ENCODE measurements at places on chromosomes 4 and X.

- peak; percentile 82 for DNase-seq
Measured at GRCh38 chrX:118975831-118976598, 1.6 kb downstream of the LONRF3 start.

GRCh38 chr4:153345012-153345981 lies 809 bp downstream of the MND1 start:
- peak; percentile 27 for DNase-seq

- no peak for DNase-seq
Measured at GRCh38 chrX:72115380-72115779, 16.3 kb downstream of the RTL5 start.

DNA sequence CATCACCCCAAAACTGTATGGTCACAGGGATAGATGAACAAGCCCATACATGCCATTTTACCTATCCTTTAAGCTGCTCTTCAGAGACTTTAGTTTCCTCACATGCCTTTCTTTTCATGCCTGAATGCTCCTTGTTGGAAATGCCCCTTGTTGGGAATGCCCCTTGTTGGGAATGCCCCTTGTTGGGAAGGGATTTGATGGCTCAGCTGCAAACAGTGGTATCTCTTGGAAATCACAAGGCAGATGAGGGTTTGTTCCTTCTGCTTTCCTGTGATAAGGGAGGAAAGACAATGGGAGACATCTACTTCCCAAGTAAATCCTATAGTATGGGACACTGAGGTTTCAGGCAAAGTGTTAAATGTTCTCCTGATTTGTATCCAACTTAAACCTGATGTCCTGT lies 11.5 kb downstream of the CXCL2 start:
- no peak for DNase-seq

- no peak for DNase-seq
Measured at GRCh38 chr4:106046083-106046482, 150.8 kb downstream of the NPNT start.

- no peak for DNase-seq
Measured at GRCh38 chr4:159206427-159206871, 103.6 kb downstream of the RAPGEF2 start.

DNA sequence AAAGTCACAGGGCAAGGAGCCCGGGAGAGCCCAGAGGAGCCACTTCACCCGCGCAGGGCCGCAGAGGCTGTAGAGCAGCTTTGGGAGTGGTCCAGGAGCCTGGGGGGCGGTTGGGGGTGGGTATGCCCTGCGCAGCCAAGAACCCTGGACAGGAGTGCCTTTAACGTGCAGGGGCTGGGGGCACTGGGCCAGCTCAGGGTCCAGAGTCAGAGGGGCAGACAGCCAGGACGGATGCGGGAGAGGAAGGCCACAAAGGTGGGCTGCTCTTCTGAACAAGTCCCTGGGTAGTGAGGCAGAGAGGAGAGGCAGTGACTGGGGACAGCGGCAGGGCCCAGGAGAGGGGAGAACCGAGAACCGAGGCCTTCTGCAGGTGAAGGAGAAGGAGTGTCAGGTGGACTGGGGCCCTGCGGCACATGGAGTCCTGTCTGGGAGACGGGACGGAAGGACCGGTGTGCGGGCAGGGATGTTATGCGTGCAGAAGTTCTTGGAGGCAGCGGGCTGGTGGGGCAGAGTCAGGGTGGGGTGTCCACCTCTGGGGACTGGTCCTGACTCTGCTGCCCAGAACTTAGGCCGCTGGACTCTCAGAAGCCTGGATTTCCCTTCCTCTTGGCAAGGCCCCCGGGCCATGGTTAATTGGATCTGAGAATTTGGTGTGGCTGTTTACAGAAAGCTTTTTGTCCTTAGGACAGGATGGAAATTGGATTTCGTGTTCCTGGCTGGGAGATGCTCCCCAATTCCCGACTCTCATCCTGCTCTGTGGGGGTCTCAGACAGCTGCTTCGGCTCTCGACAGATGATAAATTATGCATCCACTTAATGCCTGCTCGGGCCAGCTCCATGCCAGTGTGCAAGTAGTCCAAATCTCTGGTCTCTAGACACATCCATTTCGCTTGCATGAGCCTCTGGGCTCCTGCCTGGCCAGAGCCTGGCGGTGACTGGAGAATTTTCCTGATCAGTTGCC lies 31.9 kb downstream of the ADRA2C start:
- no peak for DNase-seq

- peak; percentile 36 for DNase-seq
Measured at GRCh38 chr4:8278009-8278395, 8.4 kb downstream of the HTRA3 start.

DNA sequence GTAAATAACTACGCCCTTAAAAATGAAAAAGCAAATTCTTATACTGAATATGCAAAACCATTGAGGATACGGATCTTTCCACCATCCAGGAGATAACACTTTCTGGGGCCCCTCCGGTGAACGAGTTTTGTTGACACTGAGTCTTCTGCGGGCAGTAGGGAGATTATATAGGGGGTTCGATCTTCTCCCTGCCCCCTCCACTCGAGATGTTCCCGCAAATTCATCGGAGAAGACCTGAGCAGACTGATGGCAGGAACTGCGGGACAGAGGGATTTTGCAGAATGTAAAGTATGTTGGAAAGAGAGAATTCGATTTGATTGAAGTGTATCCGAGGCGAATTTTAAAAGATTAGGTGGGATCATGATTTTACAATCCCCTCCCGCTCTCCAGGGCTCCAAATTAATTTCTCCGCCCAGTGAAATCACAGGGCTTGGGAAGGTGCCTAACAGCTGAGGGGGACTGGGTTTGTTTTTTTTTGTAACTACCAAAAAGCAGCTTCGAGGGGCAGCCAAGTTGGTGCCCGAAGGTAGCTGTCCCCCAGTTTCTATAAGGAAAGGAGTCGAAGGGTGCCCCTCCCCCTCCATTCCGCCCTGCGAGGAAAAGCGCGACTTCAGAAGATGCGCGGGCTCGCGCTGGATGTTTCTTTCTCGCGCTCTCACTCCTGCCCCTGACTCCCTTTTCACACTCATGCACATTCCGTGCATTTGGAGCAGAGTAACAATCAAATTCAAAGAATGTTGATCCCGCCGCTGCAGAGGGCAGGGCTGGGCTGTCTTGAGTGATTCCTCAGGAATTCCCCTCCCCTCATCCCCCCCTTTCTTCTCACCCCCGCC lies 1.2 kb downstream of the TMEM255A start:
- DNase-seq: peak; percentile 26

DNA sequence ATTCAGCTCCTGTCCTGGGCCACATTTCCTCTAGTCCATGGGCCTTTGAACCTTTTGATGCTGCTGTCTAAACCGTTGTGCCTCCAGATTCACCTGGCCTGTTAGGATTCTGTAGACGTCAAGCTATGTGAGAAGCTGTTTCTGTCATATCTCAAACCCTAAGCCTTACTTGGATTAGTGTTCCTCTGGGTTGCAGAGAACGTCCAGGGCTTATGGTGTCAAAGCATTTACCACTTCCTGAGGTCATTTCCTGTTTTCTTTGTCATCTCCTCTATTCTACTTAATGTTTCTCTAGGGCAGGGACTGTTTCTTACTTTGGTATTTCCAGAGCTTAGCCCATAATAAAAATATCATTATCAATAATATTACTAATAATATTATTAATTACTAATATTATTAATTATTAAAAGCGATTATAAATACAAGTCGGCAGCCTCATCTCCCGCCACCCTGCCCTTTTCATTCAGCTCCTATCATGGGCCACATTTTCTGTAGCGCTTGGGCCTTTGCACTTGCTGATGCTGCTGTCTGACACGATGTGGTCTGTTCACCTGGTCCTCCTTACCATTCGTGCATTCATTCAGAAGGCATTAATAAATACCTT lies 19.1 kb downstream of the PRIMPOL start:
- DNase-seq: no peak

DNA sequence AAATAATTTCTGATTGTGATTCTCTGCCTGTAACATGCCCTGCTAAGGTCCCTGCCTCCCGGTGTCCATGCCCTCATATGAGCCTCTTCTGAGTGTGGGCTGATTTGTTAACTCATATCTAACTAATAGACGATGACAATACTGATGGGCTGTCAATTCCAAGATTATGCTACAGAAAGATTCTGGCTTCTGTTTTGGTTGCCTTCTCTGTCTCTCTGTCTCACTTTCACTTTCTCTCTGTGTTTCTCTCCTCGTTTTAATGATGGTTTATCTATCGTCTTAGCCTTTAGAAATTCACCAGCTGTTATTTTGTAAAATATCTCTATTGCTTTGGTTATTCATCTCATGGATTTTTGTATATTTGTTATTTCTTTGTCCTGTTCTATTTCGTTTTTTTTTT lies 312.5 kb upstream of the ANXA10 start:
- DNase-seq: no peak

DNA sequence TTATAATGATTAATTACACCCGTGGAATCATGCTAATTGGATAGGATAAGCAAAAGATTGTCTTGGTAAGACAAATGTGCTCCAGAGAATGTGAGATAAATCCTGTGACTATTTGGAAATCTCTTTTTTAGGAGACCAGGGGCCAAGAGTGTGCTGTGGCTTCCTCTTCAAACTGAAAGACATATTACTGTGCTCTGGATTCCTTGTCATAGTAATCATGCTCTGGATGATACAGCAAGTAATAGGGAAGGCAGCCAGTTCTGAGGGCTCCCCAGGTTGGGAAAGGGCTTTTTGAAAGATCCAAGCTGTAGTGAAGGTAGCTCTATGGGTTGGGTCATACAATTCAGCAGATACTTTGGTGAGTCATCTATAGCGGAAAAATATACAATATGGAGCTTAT lies 600.5 kb downstream of the PCDH18 start:
- DNase-seq: no peak

DNA sequence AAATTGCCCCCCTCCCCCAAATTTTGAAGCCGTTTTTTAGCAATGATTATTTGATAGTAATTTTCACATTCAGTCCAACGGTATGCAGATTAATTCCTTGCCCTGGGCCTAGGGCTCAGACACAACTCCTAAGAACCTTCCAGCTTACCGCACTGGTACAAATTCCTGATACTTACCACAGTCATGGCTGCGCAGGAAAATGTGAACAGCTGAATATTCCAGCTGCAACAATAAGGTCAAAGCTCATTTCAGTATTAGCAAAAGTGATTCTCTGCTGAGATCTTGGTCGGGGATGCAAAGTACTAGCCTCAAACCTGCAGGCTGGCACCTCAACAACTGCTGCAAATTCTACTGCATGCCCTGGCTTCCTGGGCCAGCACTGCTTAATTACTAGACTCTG lies 3.0 kb downstream of the ATP11C start:
- no peak for DNase-seq

- no peak for DNase-seq
Measured at GRCh38 chr4:171644430-171645057, 168.7 kb upstream of the GALNTL6 start.

- no peak for DNase-seq
Measured at GRCh38 chrX:51144828-51145442, 187.7 kb upstream of the NUDT10 start.

DNA sequence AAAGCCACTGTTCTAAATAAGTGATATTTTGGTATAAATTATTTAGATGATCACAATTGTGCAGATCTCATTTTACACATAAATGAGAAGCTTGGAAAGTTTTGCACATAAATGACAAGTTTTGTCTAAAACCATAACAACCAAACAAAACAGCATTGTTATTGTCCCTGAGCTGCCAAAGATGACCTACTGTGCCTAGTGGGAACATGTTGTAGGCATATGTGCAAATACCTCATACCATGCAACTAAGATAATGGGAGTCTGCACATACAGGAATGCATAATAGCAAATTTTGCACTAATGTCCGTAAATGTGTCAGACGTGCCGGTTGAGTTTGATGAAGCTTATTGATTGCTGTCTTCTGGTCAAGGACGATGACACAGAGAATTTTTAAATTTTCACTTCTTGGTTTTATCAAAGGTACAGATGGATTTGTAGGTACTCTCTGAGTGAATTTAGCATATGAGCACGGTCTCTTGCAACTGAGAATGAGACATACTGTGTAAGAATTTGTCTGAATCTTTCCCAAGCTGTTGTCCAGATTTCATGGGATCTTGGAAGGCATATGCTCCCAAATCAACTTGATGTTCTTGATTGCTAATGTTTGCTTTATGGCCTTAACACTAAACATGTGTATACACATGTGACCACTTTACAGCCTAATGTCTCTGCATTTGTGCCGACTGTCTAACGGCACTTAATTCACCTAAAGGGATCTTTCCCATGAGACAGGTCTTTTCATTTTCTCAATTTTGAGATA lies 1133.5 kb downstream of the FAT4 start:
- no peak for DNase-seq

- no peak for DNase-seq
Measured at GRCh38 chr4:147160908-147161513, 215.3 kb upstream of the TTC29 start.

DNA sequence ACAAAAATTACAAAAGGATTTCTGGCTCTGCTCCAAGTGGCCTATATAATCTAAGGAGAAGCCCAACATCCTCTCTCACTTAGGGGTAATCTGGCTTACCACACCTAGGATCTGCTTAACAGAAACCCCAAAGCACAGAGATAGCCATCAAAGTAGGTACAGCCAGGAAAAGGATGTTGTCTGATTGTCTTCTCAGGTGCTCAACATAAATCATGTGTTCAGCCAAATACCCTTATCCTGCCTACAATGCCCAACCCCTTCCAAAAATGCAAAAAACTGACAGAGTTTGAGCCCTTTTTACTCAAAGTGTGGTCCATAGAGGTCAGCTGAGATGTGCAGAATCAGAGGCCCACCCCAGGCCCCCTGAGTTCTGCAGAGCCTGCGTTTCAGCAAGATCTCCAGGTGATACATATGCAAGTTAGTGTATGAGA lies 53.9 kb downstream of the PPM1K start:
- no peak for DNase-seq

DNA sequence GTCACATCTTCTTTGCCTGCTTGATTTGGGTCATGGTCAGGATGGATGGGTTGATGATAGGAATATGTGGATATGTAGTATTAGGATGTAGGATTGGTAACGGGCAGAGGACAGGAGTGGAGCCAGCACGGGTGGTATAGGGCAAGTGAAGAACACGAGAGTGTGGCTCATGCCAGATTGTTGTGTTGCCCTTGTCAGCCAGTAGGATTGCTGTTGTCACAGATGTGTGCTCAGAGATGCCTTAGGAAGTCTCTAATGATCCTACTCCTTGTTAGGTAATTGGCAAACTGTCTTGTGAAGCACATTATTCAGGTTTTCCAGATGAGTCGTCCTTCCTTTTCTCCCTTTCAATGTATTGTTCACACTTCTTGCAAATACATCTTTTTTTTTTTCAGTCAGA lies 5.5 kb downstream of the ATP10D start:
- no peak for DNase-seq

- DNase-seq: no peak
Measured at GRCh38 chr4:64814616-64815015, 405.4 kb upstream of the TECRL start.

DNA sequence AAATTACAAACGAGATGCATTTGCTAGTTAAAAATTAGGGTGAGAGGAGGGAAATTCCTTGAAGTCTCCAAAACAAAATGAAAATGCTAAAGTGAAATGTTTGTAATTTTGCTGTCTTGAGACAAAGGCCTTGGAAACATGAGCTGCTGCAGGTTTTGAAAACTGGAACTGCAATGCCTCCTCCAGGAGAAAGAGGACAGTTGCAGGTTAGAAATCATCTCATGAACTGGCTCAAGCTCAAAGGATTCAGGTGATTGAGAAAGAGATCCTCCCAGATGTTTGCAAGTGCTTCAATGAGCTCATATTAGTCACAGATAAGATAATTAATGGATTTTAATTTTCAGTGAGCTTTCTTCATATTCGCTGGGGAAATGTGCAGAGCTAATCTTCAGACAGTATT lies 32.4 kb downstream of the SMPX start:
- no peak for DNase-seq

- DNase-seq: no peak
Measured at GRCh38 chrX:146351620-146352019, 458.0 kb upstream of the CXorf51B start.

GRCh38 chrX:37745354-37745753 lies 34.5 kb upstream of the CYBB start:
- DNase-seq: peak; percentile 77
